Activated naive CD8-positive, alpha-beta T cell treated with anti-CD3 and anti-CD28 coated beads, Interleukin-2, amount 10 ng/mL, durations not matched to agents 7 days and 5 days (primary cell): ENCODE measurements at places on chromosomes 2 and 18. TPM values are rescaled to one million over a fixed set of nuclear protein-coding genes. Genes with fewer than 3 reads are reported as not detected.

DNA sequence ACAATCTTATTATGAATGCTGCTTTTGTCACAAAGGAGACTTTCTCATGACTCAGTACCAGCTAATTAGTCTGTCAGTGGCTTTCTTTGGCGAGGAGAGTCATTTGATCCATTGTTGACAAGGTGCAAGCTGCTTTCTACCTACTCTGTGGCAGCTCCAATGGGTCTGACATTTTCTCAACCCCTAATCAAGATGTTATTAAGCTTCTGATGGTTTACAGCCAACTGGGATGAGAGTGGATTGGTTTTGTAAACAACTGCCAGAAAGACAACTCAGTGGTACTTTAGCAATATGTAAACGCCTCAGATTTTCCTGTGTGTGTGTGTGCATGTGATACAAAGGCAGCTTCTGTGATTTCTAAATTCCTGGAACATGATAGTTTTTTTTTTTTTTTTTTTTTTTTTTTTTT lies 8.2 kb upstream of the CLIP4 start:
- peaks cover 6% of the 10 kb centered on the region for H3K27me3 ChIP-seq
- no peak for DNase-seq
- no peaks in the 10 kb centered on the region for H3K36me3 ChIP-seq
- peaks cover 6% of the 10 kb centered on the region for H3K4me1 ChIP-seq
- no peak overlapping the region for H3K4me3 ChIP-seq
- H3K27ac ChIP-seq = no peak overlapping the region

DNA sequence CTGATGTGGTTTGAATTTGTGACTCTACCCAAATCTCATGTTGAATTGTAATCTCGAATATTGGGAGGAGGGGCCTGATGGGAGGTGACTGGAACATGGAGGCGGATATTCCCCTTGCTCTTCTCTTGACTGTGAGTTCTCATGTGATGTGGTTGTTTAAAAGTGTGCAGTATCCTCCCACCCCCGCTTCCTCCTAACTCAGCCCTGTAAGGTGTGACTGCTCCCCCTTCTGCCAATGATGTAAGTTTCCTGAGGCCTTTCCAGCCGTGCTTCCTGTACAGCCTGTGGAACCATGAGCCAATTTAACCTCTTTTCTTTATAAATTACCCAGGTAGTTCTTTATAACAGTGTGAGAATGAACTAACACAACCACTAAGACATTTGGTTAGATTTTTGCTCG lies 458.4 kb downstream of the THSD7B start:
- no peak overlapping the region for H3K4me3 ChIP-seq
- H3K27me3 ChIP-seq = no peaks in the 10 kb centered on the region
- no peaks in the 10 kb centered on the region for H3K36me3 ChIP-seq
- no peaks in the 10 kb centered on the region for H3K4me1 ChIP-seq

- peaks cover 4% of the 10 kb centered on the region for H3K4me1 ChIP-seq
- DNase-seq = no peak
- no peak overlapping the region for H3K4me3 ChIP-seq
Measured at GRCh38 chr2:20638646-20639430, 12.1 kb downstream of the HS1BP3 start.

- peaks cover 1% of the 10 kb centered on the region for H3K4me1 ChIP-seq
- peaks cover 15% of the 10 kb centered on the region for H3K27me3 ChIP-seq
- no peak for DNase-seq
- H3K27ac ChIP-seq = no peak overlapping the region
- no peaks in the 10 kb centered on the region for H3K36me3 ChIP-seq
Measured at GRCh38 chr2:69177785-69178636, 165.0 kb downstream of the ANTXR1 start.

The GMPPA gene
- total RNA-seq = 31.3 TPM

DNA sequence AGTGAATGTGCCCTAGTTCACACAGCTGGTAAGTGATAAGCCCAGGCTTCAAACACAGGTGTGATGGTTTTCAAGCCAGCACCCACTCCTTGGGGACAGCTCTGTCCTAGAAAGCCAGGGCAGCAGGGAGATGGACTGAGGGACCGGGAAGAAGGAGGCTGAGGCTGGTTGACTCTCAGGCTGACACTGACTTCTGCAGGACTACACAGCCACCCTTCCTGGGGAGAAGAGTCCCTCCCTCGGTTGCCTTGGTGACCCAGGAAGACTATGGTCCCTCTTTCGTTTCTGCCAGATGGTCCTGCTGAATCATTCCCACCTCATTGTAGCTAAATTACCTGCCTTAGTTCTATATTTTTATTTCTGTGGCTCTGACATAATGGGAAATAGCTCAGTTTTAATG lies 11.3 kb upstream of the FSHR start:
- DNase-seq = no peak
- no peaks in the 10 kb centered on the region for H3K4me1 ChIP-seq
- H3K4me3 ChIP-seq = no peak overlapping the region
- H3K36me3 ChIP-seq = no peaks in the 10 kb centered on the region

DNA sequence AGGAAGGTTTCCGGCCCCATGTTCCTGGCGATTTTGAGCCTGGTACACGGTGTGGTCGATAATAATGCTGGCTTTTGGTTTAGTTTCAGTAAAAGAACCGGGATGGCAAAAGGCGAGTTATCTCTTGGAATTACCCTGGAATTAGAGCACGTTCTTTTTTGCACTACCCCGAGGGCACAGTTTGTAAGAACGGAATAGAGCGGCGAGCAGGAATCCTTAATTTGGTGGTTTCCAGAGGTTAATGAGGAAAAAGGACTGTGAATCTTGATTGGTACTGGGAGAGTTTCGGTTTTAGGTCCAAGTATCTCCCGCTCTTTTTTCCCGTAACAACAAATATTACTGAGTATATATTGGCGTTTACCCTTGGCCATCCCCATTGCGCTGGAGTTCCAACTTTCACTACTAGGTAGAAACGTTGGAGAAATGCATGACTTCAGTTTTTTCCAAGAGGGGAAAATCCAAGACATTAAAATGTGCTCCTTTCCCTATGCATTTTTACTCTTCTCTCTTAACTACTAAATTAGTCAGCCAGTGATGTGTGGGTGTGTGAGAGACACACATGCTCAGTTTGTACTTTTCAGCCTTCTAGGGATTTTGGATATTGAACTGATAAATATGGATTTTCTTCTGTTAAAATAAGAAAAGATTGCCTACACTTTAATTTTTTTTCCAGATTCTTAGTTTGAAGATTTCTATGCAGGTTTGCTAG lies 160.8 kb downstream of the AGPS start:
- H3K4me3 ChIP-seq = peak overlapping the region; percentile 96
- DNase-seq = no peak
- H3K36me3 ChIP-seq = no peaks in the 10 kb centered on the region
- peak overlapping the region; percentile 98 for H3K27ac ChIP-seq
- H3K27me3 ChIP-seq = peaks cover 6% of the 10 kb centered on the region
